ENCODE measurements at places on chromosomes 2 and 18. TPM values are rescaled to one million over a fixed set of nuclear protein-coding genes. Genes with fewer than 3 reads are reported as not detected.

DNA sequence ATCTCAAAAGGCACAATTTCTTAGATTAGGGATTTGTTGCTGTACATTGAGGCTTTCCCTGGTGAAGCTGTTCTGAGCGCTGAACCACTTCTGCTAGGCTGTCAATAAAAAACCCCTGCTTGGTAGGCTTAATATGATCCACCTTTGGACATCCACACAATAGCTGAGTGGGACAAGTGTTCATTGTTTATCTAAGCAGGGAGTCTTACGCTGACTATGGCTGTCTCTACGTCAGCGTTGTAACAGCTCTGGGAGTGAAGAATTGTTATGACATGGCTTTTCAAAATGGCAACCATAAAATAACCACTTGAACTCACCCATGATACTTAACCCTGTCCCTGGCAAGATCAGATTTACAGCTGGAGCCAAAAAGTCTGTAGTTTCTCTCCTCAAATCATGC, 111.5 kb upstream of the SULT1C3 start:
- no peaks in the 10 kb centered on the region for H3K4me1 ChIP-seq
- no peak overlapping the region for H3K27ac ChIP-seq
- H3K4me3 ChIP-seq = no peak overlapping the region
- no peaks in the 10 kb centered on the region for H3K27me3 ChIP-seq

The XDH gene
- total RNA-seq = 0.03 TPM

The ACVR1C gene
- total RNA-seq = 3.4 TPM

- no peaks in the 10 kb centered on the region for H3K36me3 ChIP-seq
- H3K27me3 ChIP-seq = no peaks in the 10 kb centered on the region
- H3K4me3 ChIP-seq = no peak overlapping the region
- peaks cover 22% of the 10 kb centered on the region for H3K4me1 ChIP-seq
These were observed 46.3 kb downstream of the MAL start for GRCh38 chr2:95071856-95072255.

DNA sequence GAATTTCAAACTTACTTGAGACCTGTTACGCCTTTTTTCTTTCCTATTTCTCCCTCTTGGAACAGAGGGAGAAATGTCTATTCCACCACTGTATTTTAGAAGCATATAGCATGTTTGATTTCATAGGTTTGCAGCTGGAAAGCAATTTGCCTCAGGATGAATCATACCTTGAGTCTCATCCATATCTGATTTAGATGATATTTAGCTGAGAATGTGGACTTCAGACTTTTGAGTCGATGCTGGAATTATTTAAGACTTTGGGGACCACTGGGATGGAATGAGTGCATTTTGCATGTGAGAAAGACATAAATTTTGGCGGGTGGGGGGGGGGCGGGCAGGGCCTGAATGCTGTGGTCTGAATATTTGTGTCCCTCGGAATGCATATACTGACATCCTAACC, 282.7 kb upstream of the STON1 start:
- no peak overlapping the region for H3K27ac ChIP-seq
- no peaks in the 10 kb centered on the region for H3K27me3 ChIP-seq
- no peak for DNase-seq
- no peak overlapping the region for H3K4me3 ChIP-seq
- peaks cover 27% of the 10 kb centered on the region for H3K4me1 ChIP-seq

- H3K36me3 ChIP-seq = no peaks in the 10 kb centered on the region
- H3K27ac ChIP-seq = no peak overlapping the region
- no peak for DNase-seq
- no peaks in the 10 kb centered on the region for H3K4me1 ChIP-seq
These were observed 55.4 kb upstream of the COL5A2 start for GRCh38 chr2:189234991-189235390.

GRCh38 chr2:115183144-115183543, 740.7 kb downstream of the DPP10 start:
- H3K4me1 ChIP-seq = no peaks in the 10 kb centered on the region
- DNase-seq = no peak
- no peak overlapping the region for H3K4me3 ChIP-seq
- H3K36me3 ChIP-seq = no peaks in the 10 kb centered on the region

DNA sequence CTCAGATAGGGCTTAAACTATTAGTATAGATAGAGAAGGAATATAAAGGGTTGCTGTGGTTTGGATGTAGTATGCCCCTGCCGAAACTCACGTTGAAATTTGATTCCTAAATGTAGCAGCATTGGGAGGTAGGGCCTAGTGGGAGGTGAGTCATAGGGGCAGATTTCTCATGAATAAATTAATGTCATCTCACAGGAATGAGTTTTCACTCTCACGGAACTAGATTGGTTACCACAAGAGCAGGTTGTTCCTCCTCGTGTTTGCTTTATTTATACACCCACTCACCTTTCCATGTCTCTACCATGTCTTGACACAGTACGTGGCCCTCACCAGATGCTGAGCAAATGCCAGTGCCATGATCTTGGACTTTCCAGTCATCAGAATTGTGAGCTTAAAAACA, 218.2 kb downstream of the RBM43 start:
- H3K4me3 ChIP-seq = no peak overlapping the region
- peaks cover 3% of the 10 kb centered on the region for H3K4me1 ChIP-seq
- no peaks in the 10 kb centered on the region for H3K27me3 ChIP-seq
- no peak overlapping the region for H3K27ac ChIP-seq

GRCh38 chr2:37098416-37099118, 14.2 kb downstream of the GPATCH11 start:
- H3K27ac ChIP-seq = peak overlapping the region; percentile 27
- peaks cover 36% of the 10 kb centered on the region for H3K36me3 ChIP-seq
- no peaks in the 10 kb centered on the region for H3K27me3 ChIP-seq
- peak; percentile 61 for DNase-seq
- H3K4me1 ChIP-seq = peaks cover 5% of the 10 kb centered on the region

GRCh38 chr2:62196278-62196901, 475 bp downstream of the B3GNT2 start:
- peak overlapping the region; percentile 99 for H3K4me3 ChIP-seq
- H3K27ac ChIP-seq = peak overlapping the region; percentile 31
- H3K4me1 ChIP-seq = no peaks in the 10 kb centered on the region

- no peak overlapping the region for H3K27ac ChIP-seq
- no peak overlapping the region for H3K4me3 ChIP-seq
- no peaks in the 10 kb centered on the region for H3K36me3 ChIP-seq
- H3K4me1 ChIP-seq = no peaks in the 10 kb centered on the region
These were observed 42.3 kb upstream of the PTPRM start for GRCh38 chr18:7524786-7525185.

DNA sequence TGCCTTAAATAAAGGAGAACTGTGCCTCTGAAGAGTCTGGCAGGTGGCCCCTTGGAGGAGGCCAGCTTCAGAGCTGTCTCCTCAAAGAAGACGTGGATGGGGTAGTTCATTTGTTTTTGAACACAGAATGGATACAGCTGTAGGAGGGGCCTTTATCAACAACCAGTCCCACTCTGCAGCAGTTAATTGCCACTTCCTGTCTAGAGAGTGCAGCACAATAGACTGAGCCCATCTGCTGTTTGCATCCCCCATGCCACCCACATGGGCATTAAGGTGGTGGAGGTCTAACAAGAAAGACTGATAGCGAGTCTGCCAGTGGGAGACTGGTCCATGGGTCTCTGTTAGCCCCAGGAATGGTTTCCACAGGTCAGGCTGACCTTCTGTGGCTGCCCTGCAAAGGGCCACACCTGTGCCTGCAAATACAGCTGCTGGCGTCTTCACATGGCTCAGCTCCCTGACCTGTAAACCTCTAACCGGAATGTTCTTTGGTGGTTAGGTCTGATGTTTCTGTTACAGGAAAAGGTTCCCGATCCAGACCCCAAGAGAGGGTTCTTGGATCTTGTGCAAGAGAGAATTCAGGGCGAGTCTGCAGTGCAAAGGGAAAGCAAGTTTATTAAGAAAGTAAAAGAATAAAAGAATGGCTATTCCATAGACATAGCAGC, 153.3 kb upstream of the ITGA6 start:
- DNase-seq = no peak
- H3K27me3 ChIP-seq = no peaks in the 10 kb centered on the region
- no peaks in the 10 kb centered on the region for H3K36me3 ChIP-seq
- H3K27ac ChIP-seq = no peak overlapping the region
- no peaks in the 10 kb centered on the region for H3K4me1 ChIP-seq
- no peak overlapping the region for H3K4me3 ChIP-seq

The COL6A3 gene
- 0.04 TPM for total RNA-seq

GRCh38 chr18:42001801-42002200, 46.8 kb downstream of the PIK3C3 start:
- no peak overlapping the region for H3K4me3 ChIP-seq
- DNase-seq = no peak
- H3K27me3 ChIP-seq = no peaks in the 10 kb centered on the region
- H3K36me3 ChIP-seq = peaks cover 2% of the 10 kb centered on the region

The ST6GAL2 gene
- 1.7 TPM for total RNA-seq

The KRCC1 gene
- total RNA-seq = 6.0 TPM

DNA sequence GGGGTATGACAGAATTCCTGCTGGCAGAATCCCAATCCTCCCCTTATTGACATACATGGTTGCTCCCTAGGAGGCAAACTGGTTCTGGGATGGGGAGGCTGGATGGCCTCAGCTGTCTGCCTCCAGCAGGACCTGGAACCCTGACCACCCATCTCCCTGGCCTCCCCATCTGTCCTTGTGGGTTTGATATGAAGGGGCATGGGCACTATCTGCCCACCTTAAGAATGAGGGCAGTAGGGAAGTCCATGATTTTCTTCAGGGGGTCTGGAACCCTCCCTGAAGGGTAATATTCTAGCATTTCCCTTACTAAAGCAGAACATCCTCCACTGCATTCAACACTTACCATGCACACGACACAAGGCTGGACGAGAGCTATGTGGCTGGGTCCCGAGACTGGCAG, 113.6 kb downstream of the VAPA start:
- no peaks in the 10 kb centered on the region for H3K27me3 ChIP-seq
- no peak overlapping the region for H3K27ac ChIP-seq
- H3K36me3 ChIP-seq = no peaks in the 10 kb centered on the region
- H3K4me3 ChIP-seq = no peak overlapping the region

The HAAO gene
- 4.7 TPM for total RNA-seq

The VAMP8 gene
- 51.3 TPM for total RNA-seq

DNA sequence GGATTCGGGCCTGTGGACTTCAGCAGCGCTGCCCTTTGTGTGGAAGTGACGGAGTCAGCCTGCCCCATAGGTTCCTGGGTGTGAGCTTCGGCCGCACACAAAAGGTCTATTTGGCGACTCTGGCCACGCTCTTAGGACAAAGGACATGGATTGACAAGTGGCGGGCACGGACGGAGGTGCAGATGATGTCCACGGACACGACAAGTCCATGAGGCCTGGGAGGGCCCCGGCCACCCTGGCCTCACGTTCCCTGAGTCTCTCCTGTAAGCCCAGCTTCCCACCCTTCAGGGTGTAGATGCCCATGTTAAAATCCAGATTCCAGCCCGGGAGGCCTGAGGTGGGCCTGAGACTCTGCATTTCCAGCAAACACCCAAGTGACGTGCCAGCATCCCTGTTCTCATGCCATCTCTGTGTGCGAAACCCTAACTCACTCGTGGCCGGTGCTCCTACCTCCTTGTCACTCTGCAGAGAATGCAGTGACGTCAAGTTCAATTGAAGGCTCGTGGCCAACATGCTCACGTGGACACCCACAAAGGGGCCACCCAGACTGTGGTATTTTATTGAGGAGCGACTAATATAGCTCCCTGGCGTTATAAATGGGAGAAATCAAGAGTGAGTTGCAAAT, 111.7 kb downstream of the RTP5 start:
- H3K36me3 ChIP-seq = no peaks in the 10 kb centered on the region
- no peak overlapping the region for H3K27ac ChIP-seq
- no peak for DNase-seq

DNA sequence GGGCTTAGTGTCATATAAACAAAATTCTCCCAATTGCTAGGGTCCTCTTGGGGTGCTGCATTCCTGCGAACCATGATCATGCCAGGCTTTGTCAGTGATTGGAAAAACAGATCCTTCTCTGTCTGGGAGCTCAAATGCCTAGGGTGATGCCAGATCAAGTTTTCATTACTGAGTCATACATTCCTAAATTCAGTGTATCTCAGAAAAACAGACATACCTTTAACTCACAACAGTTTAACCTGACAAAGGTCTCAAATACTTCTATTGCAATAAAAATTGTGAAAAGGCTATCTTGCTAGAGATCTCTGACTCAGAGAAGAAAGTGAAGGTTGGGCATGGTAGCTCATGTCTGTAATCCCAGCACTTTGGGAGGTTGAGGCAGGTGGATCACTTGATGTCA, 86.9 kb downstream of the SH3YL1 start:
- peaks cover 8% of the 10 kb centered on the region for H3K4me1 ChIP-seq
- no peaks in the 10 kb centered on the region for H3K36me3 ChIP-seq
- H3K27ac ChIP-seq = no peak overlapping the region
- H3K27me3 ChIP-seq = no peaks in the 10 kb centered on the region
- DNase-seq = no peak
- no peak overlapping the region for H3K4me3 ChIP-seq

DNA sequence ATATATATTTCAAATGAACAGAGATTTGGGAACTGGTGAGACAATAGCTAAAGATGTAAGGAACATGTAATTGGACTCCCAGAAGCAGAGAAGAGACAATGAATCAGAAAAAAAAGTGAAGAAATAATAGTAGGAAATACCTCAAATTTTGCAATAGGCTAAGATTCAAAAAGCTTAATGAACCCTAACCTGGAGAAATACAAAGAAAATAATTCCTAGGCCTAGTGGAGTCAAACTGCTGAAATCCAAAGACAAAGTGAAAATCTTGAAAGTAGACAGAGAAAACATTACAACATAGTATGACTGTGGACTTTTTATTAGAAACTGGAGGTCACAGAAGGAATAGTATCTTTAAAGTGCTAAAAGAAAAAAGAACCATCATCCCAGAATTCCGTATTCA, 76.7 kb downstream of the LAMA3 start:
- no peak overlapping the region for H3K4me3 ChIP-seq
- H3K36me3 ChIP-seq = no peaks in the 10 kb centered on the region
- no peak overlapping the region for H3K27ac ChIP-seq
- H3K4me1 ChIP-seq = no peaks in the 10 kb centered on the region

The ZC3H15 gene
- total RNA-seq = 335 TPM

The SLC35G4 gene
- total RNA-seq = not detected

The TSPYL6 gene
- 0.03 TPM for total RNA-seq

GRCh38 chr18:56516789-56517188, 121.6 kb downstream of the TXNL1 start:
- no peak overlapping the region for H3K4me3 ChIP-seq
- H3K27ac ChIP-seq = no peak overlapping the region
- H3K36me3 ChIP-seq = no peaks in the 10 kb centered on the region
- DNase-seq = no peak

- no peak overlapping the region for H3K4me3 ChIP-seq
- H3K36me3 ChIP-seq = no peaks in the 10 kb centered on the region
- no peak for DNase-seq
- H3K27me3 ChIP-seq = no peaks in the 10 kb centered on the region
- H3K27ac ChIP-seq = no peak overlapping the region
- no peaks in the 10 kb centered on the region for H3K4me1 ChIP-seq
These were observed 105.0 kb upstream of the HAAO start for GRCh38 chr2:42897358-42897757.

DNA sequence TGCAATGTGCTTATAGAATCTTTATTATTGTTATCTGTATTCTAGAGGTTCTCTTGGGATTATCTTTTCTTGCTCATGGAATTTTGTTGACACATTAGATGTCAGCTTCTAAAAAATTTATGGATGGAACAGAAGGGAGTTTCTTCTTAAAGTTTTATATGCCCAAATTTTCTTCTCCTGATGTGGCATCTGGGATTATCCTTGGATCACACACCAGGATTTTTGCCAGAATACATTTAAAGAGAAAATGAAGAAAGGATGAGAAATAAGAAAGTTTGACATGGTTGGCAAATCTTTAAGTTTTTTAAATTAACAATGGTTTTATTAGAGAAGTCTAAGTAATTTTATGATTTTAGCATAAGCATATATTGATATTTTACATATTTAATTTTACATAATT, 706.7 kb upstream of the TMEFF2 start:
- H3K27ac ChIP-seq = no peak overlapping the region
- no peaks in the 10 kb centered on the region for H3K27me3 ChIP-seq
- no peak overlapping the region for H3K4me3 ChIP-seq
- no peaks in the 10 kb centered on the region for H3K36me3 ChIP-seq

The IL1R1 gene
- total RNA-seq = 0.12 TPM
